ENCODE measurements at places on chromosomes 1 and 21.

GRCh38 chr1:20126041-20126805 is 6.9 kb upstream of the PLA2G2D start:
- no peak for DNase-seq

DNA sequence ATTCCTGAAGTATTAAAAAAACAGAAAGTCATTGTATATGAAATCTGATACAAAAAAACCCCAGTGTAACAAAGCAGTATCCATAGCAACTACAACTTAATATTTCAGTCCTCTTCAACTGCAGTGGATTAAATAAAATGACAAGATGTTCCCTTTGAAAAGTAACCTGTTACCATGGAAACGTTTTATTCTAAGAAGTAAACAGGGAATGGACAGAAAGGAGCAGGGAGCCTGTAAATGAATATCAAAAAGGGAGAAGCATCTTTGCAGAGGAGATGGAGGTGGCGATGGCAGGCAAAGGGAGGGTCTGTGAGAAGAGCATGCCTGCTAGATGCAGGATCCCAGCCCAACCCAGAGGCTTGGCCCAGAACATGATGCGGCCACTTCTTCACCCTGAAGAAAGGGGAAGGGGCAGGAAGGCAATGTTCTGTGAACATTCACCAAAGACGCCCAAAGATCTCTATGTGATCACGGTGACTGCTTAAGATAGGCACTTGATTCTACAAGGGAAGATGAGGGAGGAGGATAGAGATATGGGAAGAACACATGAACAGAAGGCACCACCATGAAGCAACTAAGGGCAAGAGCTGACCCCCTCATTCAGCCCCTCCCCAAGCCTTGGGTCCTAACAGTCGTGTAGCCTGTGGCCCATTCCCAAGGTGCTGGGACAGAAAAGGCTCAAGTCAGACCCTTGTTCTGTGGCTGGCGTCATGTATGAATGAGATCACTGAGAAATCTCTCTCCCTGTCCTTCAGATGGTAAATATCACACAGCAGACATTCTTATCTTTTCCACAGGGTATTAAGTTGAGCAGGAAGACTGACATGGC is 200.0 kb downstream of the SLC45A1 start:
- DNase-seq = peak; percentile 1

- no peak for DNase-seq
Observed at GRCh38 chr1:31509124-31510072, 66.9 kb upstream of the TINAGL1 start.

DNA sequence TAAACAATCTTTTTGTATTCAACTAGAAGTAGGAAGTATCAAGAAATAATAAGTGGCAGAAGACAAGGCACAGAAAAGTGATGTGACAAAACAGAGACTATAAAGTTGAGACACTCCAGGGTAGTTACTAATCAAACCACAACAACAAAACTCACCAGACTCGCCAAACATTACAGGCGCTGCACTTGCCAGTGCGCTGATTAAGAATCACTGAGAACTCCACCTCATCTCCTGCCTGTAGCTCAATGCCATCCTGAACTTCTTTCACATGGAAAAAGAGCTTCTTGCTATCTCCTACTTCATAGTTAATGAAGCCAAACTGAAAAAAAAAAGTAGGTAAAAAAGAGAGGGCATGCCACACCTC is 2.8 kb upstream of the NRAS start:
- DNase-seq = no peak

DNA sequence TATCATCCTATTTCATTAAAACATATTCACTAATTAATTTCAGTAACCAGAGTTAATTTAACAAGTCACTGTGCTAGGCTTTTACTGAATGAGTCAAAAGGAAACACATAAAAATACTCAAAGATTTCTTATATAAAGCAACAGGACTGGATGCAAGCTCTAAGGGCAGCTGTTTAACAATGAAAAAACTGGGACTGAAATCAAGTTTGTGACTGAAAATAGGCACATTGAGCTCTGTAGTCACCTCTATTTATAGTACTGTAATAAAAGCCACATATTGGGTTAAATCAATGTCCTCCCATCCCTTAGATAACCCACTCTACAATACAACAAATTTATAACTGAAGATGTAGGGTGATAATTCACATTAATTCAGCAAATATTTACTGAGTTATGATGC is 52.4 kb downstream of the SMYD3 start:
- DNase-seq = no peak

GRCh38 chr1:156444407-156445001 is 56.1 kb downstream of the MEF2D start:
- peak; percentile 36 for DNase-seq

- DNase-seq = no peak
Observed at GRCh38 chr21:41523175-41523574, 15.2 kb upstream of the TMPRSS2 start.

GRCh38 chr1:13792419-13792818 is 92.4 kb downstream of the PRDM2 start:
- DNase-seq = no peak

- no peak for DNase-seq
Observed at GRCh38 chr1:159972443-159973205, 18.6 kb upstream of the SLAMF9 start.

DNA sequence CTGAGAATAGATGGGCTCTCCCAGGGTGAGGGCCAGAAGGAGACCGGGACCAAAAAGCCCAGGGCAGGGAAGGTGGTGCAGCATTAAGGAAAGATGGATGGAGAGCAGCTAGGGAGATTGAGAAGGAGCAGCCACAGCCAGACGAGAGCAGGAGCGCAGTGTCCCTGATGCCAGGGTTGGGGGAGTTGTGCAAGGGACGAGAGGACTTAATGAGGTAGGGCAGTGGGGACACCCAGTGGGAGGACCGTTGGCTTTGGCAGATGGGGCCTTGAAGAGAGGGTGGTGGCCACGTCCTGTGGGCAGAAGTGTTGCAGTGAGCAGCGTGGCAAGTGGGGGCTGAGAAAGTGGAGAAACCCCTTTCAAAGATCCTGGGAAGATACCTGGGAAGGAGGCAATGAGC is 38.0 kb upstream of the KDM4A start:
- no peak for DNase-seq

DNA sequence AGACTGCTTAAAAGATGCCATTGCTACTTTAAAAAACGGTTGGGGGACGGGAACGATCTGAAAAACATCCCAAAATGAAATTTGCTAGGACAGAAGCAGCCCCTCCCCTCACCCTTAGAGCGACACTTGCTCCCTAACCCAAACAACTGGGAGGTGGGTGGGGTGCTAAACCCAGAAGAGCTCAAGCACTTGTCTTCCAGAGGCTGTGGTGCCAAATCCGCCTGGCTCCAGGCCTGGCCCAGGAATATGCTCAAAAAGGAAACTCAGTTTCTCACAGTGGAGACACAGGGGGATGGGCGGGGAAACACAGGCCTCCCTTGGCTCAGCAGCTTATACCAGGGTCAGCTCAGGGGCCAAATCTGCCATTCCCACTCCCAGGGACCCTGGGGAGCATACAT is 644 bp upstream of the PBXIP1 start:
- no peak for DNase-seq

GRCh38 chr1:19071674-19072281 is 115.3 kb upstream of the IFFO2 start:
- DNase-seq = no peak

- no peak for DNase-seq
Observed at GRCh38 chr1:111736548-111737215, 2.5 kb downstream of the INKA2 start.

GRCh38 chr1:108845446-108845845 is 11.4 kb downstream of the AKNAD1 start:
- DNase-seq = no peak

- no peak for DNase-seq
Observed at GRCh38 chr1:239570878-239571277, 184.5 kb downstream of the CHRM3 start.

DNA sequence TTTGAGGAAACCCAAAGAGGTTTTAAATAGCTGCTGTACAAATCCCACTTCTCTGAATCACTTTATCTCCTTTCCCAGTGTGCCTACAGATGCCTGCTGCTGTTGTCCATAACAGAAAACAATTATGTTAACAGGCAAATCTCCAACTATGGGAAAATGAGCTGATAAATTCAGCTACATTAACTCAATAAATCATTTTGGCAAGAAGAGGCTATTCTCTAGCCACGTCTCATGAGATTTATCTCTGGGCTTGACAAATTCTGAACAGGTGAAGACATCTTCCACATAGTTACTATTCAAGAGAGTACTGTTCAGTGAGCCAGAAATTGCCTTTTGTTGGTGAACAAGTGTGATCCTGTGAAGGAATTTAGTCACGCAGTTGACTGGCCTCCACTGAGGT is 327.1 kb upstream of the FMN2 start:
- DNase-seq = no peak

GRCh38 chr1:151988405-151988923 is 5.2 kb downstream of the S100A10 start:
- no peak for DNase-seq
